ENCODE measurements at places on chromosomes 1 and 21. TPM values are rescaled to one million over a fixed set of nuclear protein-coding genes. Genes with fewer than 3 reads are reported as not detected.

DNA sequence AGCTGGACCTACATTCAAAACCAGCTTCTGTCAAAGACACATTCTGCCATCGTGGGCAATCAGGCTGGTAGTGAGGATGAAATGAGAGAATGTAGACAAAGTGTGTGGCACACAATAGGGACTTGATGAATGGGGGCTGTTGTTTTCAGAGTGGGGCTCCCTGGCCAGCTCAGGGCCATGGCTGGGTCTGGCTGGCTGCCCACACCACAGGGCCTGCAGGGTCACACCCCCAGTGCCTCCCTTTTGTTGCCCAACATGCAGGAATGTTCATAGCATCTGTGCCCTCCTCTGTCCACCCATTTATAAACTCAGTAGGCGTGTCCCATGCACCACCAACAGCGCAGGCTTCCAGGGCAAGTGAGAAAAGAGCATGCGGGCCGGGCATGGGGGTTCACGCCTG, 20.8 kb upstream of the ECE1 start:
- H3K36me3 ChIP-seq: no peaks in the 10 kb centered on the region
- no peaks in the 10 kb centered on the region for H3K27me3 ChIP-seq
- no peak overlapping the region for H3K4me3 ChIP-seq
- no peak for DNase-seq
- H3K27ac ChIP-seq: no peak overlapping the region
- peaks cover 21% of the 10 kb centered on the region for H3K4me1 ChIP-seq

DNA sequence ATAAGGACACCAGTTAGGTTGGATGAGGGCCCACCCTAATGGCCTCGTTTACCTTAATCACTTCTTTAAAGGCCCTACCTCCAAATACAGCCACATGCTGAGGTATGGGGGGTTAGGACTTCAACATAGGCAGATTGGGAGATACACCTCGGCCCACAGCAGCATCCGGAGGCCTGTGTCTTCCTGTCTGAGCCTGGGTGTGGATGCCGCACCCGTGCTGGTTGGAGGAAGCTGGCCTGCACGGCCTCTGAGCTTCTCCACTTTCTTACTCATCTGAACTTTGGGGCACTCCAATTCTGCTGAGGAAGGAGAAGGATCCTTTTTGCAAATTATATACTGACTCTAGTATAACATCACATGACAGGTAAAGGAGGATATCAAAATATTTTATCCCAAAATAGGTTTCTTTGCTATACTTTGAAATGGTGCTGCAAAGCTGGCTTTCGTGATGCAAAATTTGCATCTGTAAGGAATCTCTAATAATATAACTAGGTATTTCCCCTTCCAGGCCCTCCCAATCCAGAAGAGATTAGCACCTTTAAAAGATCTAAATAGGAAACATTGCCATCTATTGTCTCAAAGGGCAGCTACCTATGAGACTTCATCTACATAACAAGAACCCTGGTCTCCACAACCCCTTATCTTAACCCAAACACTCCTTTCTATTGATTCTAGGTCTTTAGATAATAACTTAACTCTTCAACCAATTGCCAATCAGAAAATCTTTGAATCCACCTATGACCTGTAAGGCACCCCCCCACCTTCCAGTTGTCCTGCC, 247.6 kb downstream of the KCNJ6 start:
- no peaks in the 10 kb centered on the region for H3K36me3 ChIP-seq
- H3K4me3 ChIP-seq: no peak overlapping the region
- H3K27me3 ChIP-seq: peaks cover 10% of the 10 kb centered on the region
- no peaks in the 10 kb centered on the region for H3K4me1 ChIP-seq

DNA sequence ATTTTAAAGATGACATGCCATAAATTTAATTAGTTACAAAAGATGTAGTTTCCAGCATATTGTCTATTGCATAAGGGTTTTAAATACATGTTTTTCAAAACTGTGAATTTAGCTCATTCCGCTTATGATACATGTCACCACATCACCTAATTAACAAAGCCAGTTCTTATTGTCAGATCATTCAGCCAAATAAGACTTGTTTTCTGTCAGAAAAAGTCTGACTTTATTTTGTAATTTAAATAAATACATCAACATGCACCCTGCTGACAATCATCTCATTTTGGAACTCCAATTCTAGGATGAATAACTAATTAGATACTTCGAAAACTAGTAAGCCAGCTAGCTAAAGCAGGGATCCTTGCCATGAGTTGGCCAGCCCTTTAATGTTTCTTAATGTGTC, 110.9 kb upstream of the APP start:
- H3K4me1 ChIP-seq: no peaks in the 10 kb centered on the region
- DNase-seq: no peak

GRCh38 chr1:97947695-97948094, 26.9 kb upstream of the DPYD start:
- H3K27me3 ChIP-seq: peaks cover 7% of the 10 kb centered on the region
- no peak for DNase-seq
- peaks cover 6% of the 10 kb centered on the region for H3K4me1 ChIP-seq
- H3K36me3 ChIP-seq: no peaks in the 10 kb centered on the region
- H3K27ac ChIP-seq: no peak overlapping the region
- no peak overlapping the region for H3K4me3 ChIP-seq

GRCh38 chr1:76269155-76269554, 194.6 kb downstream of the ST6GALNAC3 start:
- H3K36me3 ChIP-seq: no peaks in the 10 kb centered on the region
- no peaks in the 10 kb centered on the region for H3K27me3 ChIP-seq
- peak overlapping the region; percentile 15 for H3K4me3 ChIP-seq
- H3K4me1 ChIP-seq: peaks cover 8% of the 10 kb centered on the region
- H3K27ac ChIP-seq: no peak overlapping the region

DNA sequence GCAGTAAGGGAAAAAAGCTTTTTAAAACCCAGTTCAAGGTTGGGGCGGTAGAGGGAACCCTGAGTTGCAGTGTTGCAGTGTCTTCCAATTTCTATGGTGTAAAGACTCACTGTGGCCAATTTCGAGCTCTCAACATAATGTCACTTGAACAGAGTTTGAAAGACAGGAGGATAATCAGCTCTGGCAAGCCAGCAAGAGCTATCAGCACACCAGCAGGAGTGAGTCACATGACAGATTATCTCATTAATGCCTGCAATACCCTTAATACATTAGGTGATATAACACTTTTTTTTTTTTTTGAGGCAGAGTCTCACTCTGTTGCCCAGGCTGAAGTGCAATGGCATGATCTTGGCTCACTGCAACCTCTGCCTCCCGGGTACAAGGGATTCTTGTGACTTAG, 22.8 kb downstream of the SLC9C2 start:
- H3K27me3 ChIP-seq: peaks cover 12% of the 10 kb centered on the region
- DNase-seq: no peak
- H3K4me3 ChIP-seq: no peak overlapping the region
- no peak overlapping the region for H3K27ac ChIP-seq

DNA sequence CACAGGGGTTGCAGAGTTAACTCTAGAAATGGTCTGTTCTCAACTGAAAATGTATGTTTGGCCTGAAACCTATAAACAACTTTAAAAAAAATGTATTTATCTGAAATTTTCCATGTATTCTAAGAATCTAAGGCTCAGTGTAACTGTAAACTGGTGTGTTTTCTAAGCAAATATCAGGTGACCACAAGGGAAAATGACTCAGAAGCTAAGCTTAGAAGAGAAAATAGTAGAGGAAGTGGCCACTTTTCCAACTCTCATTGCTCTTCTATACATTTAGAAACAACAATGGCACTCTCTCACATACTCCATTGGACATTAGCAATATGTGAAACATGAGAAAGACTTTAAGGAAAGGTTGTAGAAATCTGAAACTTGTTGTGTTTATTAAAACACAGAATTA, 7.5 kb downstream of the TNFSF18 start:
- H3K27me3 ChIP-seq: no peaks in the 10 kb centered on the region
- H3K4me1 ChIP-seq: peaks cover 15% of the 10 kb centered on the region
- H3K27ac ChIP-seq: no peak overlapping the region
- no peak for DNase-seq
- peak overlapping the region; percentile 56 for H3K4me3 ChIP-seq
- H3K36me3 ChIP-seq: no peaks in the 10 kb centered on the region

DNA sequence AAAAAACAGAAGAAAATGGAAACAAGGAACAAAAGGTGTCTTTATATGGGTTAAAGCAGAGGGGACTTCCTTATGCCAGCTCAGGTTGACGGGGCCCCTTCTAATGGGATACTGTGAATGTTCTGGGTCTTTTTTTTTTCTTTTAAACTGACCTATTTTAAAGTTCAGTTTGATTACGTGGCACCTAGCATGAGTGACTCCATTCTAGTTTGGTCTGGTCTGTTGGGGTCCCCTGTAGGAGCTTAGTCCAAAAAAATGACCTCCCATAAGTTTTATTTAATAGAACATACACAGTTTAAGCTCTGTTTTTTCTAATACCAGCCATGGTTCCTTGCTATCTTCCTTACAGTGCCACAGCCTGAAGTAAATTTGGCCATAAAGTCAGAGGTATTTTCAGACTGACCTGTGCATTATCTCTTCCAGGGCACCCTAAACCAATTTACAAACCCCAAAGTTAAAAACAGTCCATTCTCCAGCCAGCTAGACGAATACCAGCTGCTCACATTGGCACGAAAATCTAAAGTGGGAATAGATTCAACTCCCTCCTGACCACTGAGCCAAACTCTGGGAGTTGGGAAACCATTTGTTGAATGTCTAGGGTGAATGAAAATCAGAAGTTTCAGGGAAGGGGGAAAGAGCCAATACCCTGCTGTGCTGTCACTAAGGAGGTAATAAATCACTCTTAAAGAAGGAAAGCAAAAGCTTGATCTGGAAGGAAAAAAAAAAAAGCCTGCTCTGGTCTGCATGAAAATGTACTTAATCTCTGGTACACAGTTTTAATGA, 42.4 kb downstream of the AKNAD1 start:
- no peak overlapping the region for H3K4me3 ChIP-seq
- DNase-seq: no peak
- no peaks in the 10 kb centered on the region for H3K4me1 ChIP-seq
- H3K36me3 ChIP-seq: no peaks in the 10 kb centered on the region
- no peak overlapping the region for H3K27ac ChIP-seq
- no peaks in the 10 kb centered on the region for H3K27me3 ChIP-seq

GRCh38 chr1:228083871-228084278, 1.4 kb downstream of the ARF1 start:
- peak overlapping the region; percentile 94 for H3K4me3 ChIP-seq
- peaks cover 50% of the 10 kb centered on the region for H3K4me1 ChIP-seq
- H3K27ac ChIP-seq: peak overlapping the region; percentile 95
- H3K36me3 ChIP-seq: peaks cover 6% of the 10 kb centered on the region

DNA sequence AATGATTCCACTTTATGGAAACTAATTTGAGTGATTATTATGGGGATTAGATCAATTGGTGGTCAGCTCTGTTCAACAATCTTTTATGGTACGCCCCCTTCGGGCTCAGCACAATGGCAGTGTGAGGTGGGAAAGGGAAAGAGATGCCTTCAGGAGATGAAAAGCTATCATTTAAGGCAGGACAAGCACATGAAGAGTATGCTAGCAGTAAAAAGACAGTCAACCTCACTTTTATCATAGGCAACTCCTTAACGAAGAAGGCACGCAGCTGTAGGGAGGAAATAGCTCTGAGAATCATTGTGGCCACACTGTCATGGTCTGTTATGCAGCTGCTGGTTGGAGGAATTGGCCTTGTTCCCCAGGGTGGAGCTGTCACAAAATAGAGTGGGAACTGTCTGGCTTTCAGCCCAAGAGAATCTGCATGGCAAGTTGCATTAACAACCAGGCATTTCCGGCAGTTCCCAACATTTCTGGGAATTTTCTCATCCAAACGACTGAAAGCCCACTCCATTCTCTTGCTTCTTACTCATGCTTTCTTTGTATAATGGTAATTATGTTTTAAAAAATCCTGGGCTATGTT, 54.4 kb upstream of the BCL10 start:
- H3K4me3 ChIP-seq: no peak overlapping the region
- H3K27ac ChIP-seq: no peak overlapping the region
- H3K27me3 ChIP-seq: peaks cover 44% of the 10 kb centered on the region
- peaks cover 22% of the 10 kb centered on the region for H3K36me3 ChIP-seq

- H3K36me3 ChIP-seq: no peaks in the 10 kb centered on the region
- DNase-seq: no peak
- no peak overlapping the region for H3K4me3 ChIP-seq
- H3K4me1 ChIP-seq: no peaks in the 10 kb centered on the region
- no peaks in the 10 kb centered on the region for H3K27me3 ChIP-seq
Observed at GRCh38 chr1:233679030-233679429, 65.1 kb downstream of the KCNK1 start.

GRCh38 chr1:181033128-181033798, 520 bp upstream of the MR1 start:
- H3K27ac ChIP-seq: peak overlapping the region; percentile 96
- no peak for DNase-seq
- H3K27me3 ChIP-seq: no peaks in the 10 kb centered on the region
- peak overlapping the region; percentile 94 for H3K4me3 ChIP-seq
- peaks cover 55% of the 10 kb centered on the region for H3K4me1 ChIP-seq

- DNase-seq: no peak
- no peak overlapping the region for H3K27ac ChIP-seq
- no peaks in the 10 kb centered on the region for H3K27me3 ChIP-seq
- H3K4me1 ChIP-seq: peaks cover 26% of the 10 kb centered on the region
- no peaks in the 10 kb centered on the region for H3K36me3 ChIP-seq
- H3K4me3 ChIP-seq: no peak overlapping the region
Observed at GRCh38 chr1:6596351-6596750, 6.3 kb downstream of the KLHL21 start.

DNA sequence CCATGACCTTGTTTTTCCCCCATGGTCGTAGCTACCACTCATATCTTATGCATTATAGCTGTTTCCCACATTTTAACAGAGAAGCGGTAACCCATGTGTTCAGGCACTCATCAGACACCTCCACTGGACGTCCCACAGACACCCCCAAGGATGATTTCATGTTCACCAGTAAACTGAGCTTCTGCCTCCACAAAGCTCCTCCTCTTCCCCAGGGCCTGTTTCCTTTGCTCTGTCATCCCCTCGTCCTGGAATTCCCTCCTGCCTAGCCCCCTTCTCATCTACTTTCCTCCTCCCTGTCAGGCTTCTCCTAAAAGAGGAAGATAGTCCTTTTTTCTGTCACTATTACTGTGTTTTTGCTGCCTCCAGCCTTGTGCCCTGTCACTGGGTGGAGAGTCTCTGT, 111.2 kb downstream of the OMA1 start:
- H3K27me3 ChIP-seq: no peaks in the 10 kb centered on the region
- no peak for DNase-seq
- H3K4me1 ChIP-seq: no peaks in the 10 kb centered on the region

DNA sequence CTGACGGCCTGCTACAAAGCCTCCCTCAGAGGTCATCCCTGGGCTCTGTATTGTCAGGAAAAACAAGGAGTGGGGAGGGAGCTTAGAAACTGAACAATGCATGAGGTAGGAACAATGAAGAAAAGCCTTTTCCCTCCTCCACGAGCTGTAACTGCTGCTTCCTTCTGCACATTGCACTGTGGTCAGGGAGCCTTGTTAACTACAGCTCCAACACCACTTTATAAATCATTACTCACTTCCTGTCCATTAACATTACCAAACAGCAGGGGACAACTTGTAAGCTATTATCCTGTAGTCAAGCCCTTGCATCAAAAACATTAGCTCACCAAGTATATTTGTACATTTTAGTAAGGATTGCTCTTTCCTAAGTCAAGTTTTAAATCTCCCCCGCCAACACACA, 336.0 kb upstream of the NR5A2 start:
- no peak overlapping the region for H3K4me3 ChIP-seq
- no peak for DNase-seq
- no peak overlapping the region for H3K27ac ChIP-seq
- no peaks in the 10 kb centered on the region for H3K36me3 ChIP-seq
- peaks cover 18% of the 10 kb centered on the region for H3K27me3 ChIP-seq

- H3K36me3 ChIP-seq: peaks cover 4% of the 10 kb centered on the region
- DNase-seq: no peak
- H3K27ac ChIP-seq: no peak overlapping the region
Observed at GRCh38 chr21:26406526-26406925, 166.6 kb downstream of the CYYR1 start.

KRTAP19-3 gene
- not detected for total RNA-seq

CFAP74 gene
- total RNA-seq: not detected

MATN1 gene
- 1.1 TPM for total RNA-seq

DIO1 gene
- not detected for total RNA-seq

PTGER3 gene
- total RNA-seq: 62.9 TPM

RNF220 gene
- total RNA-seq: 71.2 TPM

NMNAT2 gene
- not detected for total RNA-seq

TRIM67 gene
- total RNA-seq: not detected

CD2 gene
- 71.4 TPM for total RNA-seq

Data from natural killer cell treated with Interleukin-12 subunit alpha and Interleukin-12 subunit beta and Interleukin-15 and Interleukin-18, amount 100 ng/mL, for 72 hours (primary cell).